Stimulated activated CD4-positive, alpha-beta T cell treated with anti-CD3 and anti-CD28 coated beads, Interleukin-1b, Interleukin-23, amount 100 ng/mL, for 1 hour (primary cell): ENCODE measurements at places on chromosomes 12 and 14.

- no peak for DNase-seq
Observed at GRCh38 chr14:64474041-64474440, 8.7 kb downstream of the AKAP5 start.

DNA sequence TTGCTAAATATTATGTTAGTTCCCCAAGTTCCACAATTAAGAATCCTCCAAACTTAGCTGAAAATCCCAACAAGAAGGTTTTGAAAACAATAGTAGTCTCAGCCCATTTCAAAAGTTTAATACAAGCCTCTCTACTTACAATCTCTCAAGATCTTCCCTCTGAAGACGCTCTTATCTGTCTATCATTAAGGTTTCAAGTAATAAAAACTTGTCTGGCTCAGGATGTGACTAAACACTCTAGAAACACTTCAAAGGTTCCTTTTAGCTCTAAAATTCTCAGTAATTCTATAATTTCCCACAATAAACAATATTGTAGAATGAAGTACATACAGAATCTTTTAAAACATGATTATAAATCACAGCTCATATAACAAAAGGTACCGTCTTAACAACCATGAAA lies 16.3 kb downstream of the YAF2 start:
- no peak for DNase-seq

DNA sequence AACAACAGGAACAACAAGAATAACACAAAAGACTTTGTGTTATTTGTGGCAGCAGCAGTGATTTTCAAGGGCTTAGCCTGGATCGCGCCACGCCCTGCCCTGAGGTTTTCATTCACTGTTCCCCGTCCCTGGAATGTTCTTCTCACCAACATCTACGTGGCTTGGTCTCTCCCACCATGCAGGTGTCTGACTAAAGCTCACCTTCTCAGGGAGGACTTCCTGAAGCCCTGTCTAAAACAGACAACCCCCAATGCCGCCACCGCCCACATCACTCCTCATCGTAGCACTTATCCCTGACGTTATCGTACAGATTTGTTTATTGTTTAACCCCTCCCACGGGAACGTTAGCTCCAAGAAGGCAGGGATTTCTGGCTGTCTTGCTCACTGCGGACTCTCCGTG lies 40.4 kb downstream of the P2RX4 start:
- no peak for DNase-seq

GRCh38 chr14:34629344-34629656 lies 648 bp downstream of the SNX6 start:
- no peak for DNase-seq

- no peak for DNase-seq
Observed at GRCh38 chr14:77657280-77657679, 40.8 kb upstream of the SPTLC2 start.

DNA sequence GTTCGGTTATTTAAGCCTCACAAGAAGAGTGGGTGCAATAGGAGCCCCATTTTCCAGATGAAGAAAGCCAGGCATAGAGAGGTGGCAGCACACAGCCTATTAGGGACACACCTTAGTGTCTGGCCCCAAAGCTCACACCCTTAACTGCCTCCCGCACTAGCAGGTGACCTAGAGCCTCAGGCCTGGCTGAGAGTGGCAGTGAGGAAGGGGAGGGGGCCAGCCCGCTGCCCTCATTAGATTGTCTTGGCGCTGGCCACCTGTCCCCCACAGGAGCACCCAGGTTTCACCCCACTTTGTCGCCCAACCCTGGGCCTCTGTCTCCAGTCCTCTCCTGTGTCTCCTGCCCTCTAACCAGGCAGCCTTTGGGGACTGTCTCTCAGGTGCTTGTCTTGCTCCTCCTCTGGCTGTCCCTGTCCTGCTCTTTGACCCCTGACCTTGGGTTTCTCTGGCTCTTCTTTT lies 18.5 kb upstream of the PGF start:
- no peak for DNase-seq

DNA sequence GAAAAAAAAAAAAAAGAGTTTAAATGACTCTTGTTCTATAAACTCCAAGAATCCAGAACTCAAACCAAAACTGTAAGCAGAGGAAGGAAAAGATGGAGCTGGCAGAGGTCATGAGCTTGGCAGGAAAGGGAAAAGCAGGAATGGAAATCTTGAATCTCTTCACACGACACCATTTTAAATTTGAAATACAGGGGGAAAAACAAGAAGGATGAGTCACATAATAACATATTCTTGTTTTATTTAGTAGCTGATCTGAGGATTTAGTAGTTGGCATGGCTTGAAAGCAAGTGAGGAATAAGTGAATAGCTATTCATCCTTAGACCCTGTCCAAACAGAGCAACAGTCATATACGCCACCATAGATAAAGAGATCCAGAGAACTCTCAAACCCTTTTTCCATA lies 35.0 kb downstream of the EPS8 start:
- no peak for DNase-seq
